Fibroblast of the aortic adventitia (primary cell): ENCODE measurements at places on chromosomes 6 and 20. TPM values are rescaled to one million over a fixed set of nuclear protein-coding genes. Genes with fewer than 3 reads are reported as not detected.

DNA sequence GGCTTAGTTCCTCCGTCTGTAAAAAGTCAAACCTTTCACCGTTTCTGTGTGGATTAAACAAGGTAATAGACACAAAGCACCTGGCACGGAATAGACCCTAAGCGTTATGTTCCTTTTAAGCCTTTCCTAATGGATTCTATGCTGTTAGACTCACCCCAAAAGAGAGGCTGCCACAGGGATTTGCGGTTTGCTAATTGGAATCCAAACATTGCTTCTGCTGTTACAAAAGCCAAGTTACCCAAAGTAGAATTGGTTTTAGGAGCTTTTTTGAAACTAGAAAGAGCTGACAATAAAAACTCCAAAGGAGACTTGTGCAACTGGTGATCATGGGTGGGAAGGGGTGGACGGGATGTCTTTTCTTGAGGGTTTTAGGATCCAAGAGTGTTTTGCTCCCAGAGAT lies 178.0 kb downstream of the BMP7 start:
- DNase-seq: no peak

The ELOVL4 gene
- 2.1 and 6.4 TPM in 2 replicates for total RNA-seq

GRCh38 chr6:31901953-31902643 lies at the start of gene ZBTB12:
Gene ZBTB12, minus strand, starts transcription at chr6:31902086. Its CDS starts 781 bp downstream, at chr6:31901305.
- peak; percentile 96 for DNase-seq

The LINC00237 gene
- not detected in 2 replicates for total RNA-seq

The TTK gene
- 0.90 and 35.9 TPM in 2 replicates for total RNA-seq

DNA sequence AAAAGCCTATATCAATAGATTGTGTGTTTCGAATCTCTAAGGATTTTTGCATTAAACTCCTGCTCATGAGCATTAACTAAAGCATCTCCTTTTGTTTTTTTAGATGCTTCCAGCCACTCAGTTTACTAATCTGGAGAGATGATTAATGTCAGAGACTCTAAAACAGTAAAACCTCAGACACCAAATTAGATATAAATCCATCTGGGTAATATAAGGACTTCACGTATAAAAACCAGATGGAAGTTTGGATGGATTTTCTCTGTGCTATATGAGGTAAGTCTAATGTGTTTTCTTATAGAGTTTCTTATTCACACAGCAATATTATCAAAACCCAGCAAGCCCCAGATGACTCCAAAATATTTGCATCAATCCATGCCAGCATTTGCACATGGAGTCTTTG lies 137.2 kb downstream of the SYNE1 start:
- no peak for DNase-seq

The WFDC10B gene
- not detected in 2 replicates for total RNA-seq

- no peak for DNase-seq
These were observed 139.2 kb upstream of the SASH1 start for GRCh38 chr6:148203281-148203925.
